ENCODE measurements at places on chromosomes 11 and 22.

DNA sequence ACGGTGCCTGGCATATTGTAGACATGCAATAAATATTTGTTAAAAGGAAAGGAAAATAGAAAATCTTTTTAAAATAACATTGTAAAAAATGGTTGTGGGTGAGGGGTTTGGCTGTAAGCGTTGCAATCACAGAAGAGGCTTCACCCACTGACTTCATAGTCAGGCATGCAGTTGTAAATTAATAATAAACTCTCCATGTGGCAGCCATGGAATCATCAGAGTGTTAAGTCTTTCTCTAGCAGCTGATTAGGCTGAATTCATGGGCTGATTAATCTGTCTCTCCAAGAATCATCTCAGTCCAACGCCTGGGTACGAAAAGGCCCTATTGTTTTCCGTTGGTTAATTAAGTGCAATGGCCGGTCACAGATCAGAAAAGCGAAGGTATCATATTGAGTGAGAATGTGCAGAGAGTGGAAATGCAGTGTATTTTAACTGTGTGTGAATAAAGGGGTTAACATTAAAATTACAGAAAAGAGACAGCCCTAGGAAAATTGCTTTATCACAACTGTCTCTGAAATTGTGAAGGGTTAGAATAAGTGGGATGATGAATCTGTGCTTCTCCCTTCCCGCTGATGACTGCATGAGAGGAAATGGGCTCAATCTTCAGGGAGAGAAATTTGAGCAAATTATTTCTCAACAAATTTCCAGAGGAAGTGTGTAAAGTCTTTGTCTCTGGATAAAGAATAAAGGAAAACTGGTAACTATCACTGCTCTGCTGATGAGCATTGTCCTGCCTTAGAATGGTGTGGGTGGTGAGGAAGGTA is 269.0 kb downstream of the FAM76B start:
- DNase-seq = no peak

DNA sequence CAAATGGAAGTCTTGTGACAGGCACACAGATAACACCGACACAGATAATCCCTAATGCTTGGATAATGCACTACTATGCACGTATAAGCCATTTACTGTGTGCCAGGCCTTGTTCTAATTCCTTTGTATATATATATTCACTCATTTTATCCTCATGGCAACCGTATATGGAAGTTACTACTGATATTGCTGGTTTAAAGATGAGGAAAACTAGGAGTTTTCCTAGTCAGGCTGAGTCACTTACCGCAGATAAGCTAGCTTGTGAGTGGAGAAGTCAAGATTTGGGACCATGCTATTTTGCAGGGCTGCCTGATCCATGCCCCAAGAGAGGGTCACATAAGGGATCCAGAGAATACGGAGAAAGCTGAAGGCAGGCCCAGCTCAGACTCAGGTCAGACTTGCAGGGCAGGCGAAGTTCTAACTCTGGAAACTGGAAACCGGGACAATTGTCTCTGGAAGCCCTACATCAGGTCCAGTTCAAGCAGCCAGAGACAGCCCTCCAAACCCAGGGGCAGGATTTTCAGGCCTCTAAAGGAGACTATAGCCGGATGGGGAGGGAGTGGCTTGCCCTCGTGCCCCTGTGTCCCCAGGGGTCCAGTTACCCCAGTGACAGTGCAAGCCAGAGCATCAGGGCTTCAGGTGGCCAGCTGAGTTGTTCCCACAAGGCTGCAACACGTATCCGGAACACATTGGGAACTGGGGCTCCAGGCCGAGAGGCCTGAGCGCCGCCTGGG is 534.8 kb downstream of the INSC start:
- DNase-seq = no peak

- no peak for DNase-seq
These were observed 86.1 kb upstream of the BID start for GRCh38 chr22:17860220-17860965.

GRCh38 chr11:123977731-123978347 is at the start of gene OR10S1:
TSS of gene OR10S1 (minus strand) at chr11:123977781. CDS start at chr11:123977664, 117 bp downstream.
- DNase-seq = no peak

DNA sequence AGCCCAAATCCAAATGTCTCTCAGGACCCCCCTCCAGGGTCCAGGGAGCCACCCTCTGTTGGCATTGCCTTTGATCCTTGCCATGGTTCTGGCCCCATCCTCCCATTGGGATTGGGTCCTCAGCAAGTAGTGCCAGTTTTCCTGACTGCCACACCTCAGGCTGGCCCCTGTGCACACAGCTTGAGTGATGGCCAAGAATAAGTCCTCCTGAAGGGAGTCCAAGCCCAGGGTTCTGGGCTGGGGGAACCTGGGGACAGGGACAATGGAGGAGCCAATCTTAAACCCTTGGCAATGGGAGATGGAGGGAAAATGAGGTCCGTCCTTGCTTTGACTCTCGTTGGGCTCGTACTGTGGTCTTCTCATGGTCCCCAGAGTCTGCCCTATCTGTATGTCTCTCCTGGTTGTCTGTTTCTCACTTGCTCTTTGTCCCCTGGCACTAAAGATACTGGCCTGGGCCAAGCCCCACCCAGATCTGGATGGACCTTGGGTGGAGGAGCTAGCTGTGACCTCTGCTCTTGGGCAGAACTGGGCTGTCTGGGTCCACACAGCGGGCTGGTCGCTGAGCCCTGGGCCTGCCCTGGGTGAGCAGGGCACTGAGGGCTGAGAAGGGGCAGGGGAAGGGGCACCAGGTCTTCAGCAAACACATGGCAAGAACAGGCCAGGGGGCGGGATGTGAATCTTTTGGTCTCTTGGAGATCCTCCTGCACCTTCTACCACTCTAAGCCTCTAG is 2.9 kb downstream of the SOX10 start:
- no peak for DNase-seq

GRCh38 chr11:73645121-73645969 is 1.0 kb upstream of the PLEKHB1 start:
- DNase-seq = no peak

DNA sequence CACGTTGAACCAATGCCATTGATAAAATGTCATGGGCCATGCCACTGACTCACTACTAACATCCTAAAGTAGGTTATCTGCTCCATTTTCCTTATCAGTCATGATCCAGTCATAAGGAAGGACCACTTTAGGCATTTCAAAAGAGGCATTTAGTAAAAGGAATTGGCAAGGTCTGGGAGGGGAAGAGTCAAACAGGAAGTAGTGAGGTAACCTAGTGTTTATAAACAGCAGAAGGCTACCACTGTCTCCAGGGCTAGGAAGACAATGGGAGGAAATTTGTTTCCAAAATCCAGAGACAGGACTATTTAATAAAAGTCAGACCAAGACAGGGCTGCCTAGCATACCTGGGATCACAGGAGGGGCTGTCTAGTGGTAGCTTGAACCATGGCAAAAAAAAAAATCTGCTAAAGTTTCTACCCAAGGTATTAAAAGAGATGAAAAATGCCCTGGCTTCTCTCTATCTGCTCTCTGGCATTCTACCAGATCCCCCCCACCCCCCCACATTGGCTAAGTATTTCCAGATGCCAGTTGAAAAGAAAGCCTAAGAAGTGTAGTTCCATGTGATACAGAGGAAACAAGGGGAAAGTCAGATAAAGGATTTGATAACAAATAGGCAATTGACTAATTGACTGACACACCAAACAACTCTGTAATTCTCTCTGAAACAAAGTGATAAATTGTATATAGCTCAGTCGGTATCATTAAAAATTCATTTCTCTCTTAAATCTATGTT is 50.4 kb upstream of the C11orf87 start:
- no peak for DNase-seq

DNA sequence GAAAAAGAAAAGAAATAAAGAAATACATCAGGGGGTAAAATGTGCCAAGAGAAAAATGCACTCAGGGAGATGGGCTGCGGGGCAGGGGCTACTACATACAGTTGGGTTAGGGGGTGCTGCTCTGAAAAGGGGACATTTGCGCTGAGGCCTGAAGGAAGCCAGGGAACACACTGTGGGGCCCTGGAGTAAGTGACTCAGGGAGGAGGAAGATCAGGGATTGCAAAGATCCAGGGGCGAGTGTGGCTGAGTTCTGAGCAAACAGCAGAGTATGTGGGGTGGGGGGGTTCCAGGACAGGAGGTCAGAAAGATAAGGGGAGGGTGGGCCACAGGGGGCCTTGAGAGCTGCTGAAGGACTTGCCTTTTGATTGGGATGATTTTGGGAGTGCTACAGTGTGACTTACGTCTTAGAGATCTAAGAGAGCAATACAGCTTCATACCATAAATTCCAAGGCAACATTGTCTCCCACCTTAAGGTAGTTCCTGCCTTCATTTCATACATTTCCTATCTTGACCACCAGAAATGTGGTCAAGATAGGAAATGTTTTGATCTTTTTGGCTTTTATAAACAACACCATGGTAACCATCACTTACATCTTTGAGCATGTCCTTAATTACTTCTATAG is 5.8 kb downstream of the A4GALT start:
- DNase-seq = no peak

- DNase-seq = no peak
These were observed 785 bp downstream of the WT1 start for GRCh38 chr11:32434356-32435151.

DNA sequence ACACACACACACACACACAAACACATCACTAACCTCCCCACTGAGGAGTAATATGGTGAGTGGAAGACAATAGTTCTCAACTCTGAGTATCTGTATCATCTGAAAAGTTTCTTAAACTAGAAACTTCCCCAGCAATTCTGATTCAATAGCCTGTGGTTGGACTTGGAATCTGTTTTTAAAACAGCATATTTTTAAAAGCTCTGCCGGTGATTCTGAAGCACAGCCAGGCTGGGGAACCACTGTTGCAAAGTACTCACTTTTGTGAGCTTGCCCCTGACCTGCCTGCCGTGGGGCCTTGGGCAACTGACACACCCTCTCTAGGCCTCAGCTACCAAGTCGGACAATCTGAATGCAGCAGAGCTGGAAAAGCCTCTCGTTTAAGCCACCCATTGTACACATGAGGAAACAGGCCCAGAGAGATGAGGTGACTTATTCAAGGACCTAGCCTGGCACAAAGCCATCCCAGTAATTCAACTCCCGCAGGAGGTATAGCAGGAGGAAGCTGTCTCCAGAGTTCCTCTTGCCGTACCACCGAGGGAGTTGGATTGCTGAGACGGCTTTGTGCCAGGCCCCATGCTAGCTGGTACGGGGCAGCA is 8.9 kb downstream of the SLC15A3 start:
- DNase-seq = no peak

GRCh38 chr11:124830749-124831148 is 30.5 kb upstream of the MSANTD2 start:
- no peak for DNase-seq

GRCh38 chr22:20566420-20567260 is 59.2 kb downstream of the MED15 start:
- peak; percentile 60 for DNase-seq

DNA sequence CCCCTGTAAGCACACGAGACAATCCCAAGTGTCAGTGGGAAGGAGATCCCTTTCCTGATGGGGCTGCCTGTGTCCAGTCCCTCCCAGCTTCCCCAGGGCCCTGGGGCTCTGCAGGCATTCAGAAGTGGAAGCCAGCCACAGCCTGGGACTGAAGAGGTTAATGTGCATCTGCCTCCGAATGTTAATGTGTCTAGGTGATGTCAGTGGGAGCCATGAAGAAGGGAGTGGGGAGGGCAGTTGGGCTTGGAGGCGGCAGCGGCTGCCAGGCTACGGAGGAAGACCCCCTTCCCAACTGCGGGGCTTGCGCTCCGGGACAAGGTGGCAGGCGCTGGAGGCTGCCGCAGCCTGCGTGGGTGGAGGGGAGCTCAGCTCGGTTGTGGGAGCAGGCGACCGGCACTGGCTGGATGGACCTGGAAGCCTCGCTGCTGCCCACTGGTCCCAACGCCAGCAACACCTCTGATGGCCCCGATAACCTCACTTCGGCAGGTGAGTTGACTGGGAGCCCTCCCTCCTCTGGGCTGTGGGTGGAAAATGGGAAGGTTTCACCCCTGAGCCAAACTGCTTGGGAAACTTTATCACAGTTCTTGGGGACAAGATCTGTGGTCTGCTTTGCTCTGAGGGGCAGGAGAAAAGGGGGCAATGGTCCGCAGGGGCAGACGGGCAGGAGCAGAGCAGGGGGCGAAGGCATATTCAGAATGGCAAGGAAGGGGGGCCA is at the start of gene MCHR1:
Gene MCHR1, plus strand, starts transcription at position 236 of the 715 bp plus-strand sequence. Its CDS starts 169 bp downstream, at position 405.
- peak; percentile 36 for DNase-seq

DNA sequence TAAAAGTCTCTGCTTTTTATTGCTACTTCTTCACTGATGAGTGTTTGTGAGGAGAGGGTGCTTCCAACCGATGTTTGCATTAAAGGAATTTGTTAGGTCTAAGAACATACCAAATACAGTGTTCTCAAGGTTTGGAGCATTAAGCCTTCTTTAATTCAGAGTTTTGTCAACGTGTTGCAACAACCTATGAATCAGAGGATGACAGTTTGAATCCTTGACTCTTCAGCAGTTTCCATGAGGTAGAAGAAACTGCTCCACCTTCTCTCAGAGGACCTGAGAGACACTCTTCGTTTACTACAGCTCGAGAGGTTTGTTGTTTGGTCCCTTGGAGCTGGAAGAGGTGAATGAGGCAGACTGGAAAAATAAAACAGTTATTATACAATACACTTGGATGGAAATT is 55.7 kb downstream of the NCAM1 start:
- no peak for DNase-seq

GRCh38 chr11:5808500-5809121 is at the start of gene OR52N2:
TSS of gene OR52N2 (plus strand) at chr11:5808924. CDS start at chr11:5820336, 11,412 bp downstream.
- DNase-seq = peak; percentile 51

DNA sequence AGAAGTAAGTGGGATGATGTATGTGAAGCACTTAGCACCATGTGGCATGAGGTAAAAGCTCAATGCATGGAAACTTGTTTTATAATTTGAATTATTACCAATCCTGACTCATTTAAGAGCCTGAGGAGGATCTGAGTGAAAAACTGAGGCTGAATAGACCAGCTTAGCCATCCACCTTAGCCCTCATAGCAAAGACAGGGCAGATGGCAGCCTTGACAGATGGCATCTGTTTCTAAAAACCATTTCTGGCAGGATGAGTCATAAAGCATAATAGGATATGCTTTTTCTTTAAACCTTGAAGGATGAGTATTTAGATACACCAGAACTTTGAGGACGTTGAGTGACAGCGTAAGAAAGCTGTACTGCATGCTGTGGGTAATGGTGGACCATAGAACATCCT is 61.0 kb upstream of the NAV2 start:
- no peak for DNase-seq

- no peak for DNase-seq
These were observed 24.9 kb downstream of the ART5 start for GRCh38 chr11:3616721-3617460.

DNA sequence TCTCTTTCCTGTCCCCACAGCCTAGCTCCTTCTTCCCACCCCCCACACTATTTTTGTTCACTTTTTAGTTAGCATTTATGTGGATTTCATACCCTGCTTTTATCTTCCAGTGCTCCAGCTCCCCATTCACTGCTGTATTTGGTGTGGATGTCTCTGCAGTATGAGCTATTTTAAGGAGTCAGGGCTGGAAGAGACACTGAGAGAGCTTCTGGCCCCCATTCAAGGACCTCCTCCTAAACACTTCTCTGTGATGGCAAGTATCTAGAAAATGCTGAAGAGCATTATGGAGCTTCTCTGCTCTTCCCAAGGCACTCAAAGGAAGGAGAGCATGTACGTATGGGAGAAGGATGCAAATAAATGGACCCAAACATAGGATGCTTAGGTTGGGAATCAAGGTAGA is 79.5 kb downstream of the RAB30 start:
- no peak for DNase-seq

GRCh38 chr11:78314762-78315161 is 102.9 kb downstream of the GAB2 start:
- DNase-seq = no peak
